Stimulated activated CD8-positive, alpha-beta memory T cell treated with anti-CD3 and anti-CD28 coated beads, Interleukin-7, amount 100 ng/mL, for 4 hours (primary cell): ENCODE measurements at places on chromosomes 3 and 15.

DNA sequence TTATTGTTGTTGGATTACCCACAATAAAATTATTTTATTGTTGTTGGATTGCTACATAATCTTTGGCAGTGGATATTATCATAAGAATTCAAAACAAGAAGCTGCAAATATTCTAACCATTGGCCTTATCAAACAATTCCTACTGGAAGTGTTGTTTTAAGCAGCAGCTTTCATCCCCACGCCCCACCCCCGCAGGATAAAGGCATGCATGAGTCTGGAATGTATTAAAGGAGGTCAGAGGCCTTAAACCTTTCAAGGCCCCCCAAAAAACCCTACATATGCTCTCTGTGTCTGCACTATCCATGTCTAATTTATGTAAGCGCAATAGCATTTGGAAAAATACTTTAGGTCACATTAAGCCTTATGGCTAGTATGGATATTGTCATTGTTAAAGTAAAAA is 23.1 kb downstream of the P3H2 start:
- DNase-seq: no peak

DNA sequence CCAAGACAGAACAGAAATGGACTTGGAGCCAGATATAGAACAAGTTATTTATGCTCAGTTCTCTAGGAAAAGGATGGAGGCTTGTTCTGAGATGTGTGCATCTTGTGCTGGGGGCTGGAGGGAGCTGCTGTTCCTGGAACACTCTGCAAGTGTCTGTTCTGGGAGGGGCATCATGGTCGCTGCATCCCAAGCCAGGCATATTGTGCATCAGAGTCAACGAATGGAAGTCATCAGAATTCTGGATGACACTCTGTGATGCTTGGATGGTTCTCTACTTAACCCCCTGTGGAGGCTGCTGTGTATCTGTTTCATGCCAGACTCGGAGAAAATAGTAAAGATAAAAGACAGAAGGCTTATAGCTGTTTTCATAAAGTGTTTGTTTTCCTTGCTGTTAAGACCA is 34.7 kb downstream of the RPL22L1 start:
- no peak for DNase-seq

- DNase-seq: no peak
These were observed 116.4 kb downstream of the IL5RA start for GRCh38 chr3:2993736-2994135.

GRCh38 chr15:38128341-38128781 is 124.3 kb upstream of the SPRED1 start:
- DNase-seq: no peak

DNA sequence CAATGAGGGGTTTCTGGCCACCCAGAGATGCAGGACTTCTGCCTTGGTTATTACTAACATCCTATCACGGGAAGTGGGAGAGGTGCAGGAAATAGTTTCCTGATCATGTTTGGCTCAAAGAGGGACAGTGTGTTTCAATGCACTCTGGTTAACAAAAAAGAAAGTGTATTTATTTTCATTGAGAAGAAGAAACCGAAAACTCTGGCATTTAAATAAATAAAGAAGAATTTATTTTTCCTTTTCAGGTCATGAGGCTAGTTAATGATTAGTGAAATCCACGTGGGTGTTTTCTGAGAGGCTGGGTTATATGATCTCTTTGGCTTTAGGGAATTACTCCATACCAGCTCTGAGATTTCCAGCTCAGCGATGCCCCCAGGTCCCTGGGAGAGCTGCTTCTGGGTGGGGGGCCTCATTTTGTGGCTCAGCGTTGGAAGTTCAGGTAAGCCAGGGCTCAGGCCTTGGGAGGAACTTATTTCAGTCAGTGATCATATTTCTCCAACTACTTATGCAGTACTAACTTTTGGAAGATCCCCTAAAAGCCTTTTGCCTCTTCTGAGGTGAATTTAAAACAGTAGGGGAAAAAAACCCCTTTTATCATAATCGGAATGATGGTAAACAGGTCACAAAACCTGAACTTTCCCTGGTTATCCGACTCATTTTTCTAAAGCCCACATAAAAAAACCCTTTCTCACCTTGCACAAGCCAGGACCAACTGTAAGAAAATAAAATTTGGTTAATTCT is at the start of gene PLA1A:
Gene PLA1A, plus strand, starts transcription at position 338 of the 741 bp plus-strand sequence. Its CDS starts 29 bp downstream, at position 367.
- DNase-seq: no peak

- DNase-seq: no peak
These were observed 72.5 kb downstream of the TM2D3 start for GRCh38 chr15:101579631-101580163.

GRCh38 chr3:102537123-102537522 is 102.3 kb downstream of the ZPLD1 start:
- no peak for DNase-seq

DNA sequence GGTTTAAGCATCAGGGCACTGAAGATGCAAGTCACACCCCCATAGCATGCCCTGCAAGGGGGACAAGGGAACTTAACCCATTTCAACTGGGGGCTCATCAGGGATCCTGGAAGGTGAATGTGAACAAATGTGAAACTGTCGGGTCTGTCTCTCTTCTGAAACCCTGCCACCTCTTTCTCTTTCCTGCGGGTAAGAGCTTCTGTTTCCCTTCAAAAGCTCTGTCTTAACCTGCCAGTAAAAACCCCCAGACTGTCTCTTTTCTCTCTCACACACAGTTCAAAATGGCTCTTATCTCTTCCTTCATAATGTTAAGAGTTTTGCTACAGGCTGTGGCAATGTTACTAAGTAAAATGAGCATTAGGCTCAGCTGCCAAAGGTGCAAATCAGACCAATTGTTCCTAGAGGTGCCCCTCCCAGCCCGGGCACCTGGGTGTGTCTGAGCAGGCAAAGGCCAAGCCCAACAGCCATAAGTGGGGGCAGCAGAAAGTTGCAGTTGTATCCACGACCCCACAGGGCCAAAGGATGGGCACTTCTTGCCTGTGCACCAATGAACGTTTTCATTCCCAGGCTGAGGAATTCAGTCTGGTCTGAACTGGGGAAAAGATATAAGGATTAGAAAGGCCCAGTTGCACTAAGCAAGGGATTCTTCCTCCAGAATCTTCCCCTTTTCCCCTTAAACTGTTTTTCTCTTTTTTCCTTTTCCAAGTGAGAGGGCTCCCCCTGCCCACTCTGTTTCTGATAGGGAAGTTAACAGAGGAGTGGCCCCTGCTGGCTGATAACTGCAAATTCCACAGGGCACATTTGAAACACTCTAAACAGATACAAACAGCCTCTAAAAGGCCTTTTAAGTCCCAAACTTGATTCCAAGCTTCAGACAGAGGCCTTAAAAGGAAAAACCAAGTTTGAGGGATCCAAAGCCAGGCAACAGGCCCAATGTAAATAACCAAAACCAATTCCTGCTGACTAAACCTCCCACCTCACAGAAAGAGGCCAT is 113.8 kb upstream of the EPHA6 start:
- no peak for DNase-seq

GRCh38 chr3:87336761-87337160 is 60.4 kb upstream of the POU1F1 start:
- DNase-seq: no peak

DNA sequence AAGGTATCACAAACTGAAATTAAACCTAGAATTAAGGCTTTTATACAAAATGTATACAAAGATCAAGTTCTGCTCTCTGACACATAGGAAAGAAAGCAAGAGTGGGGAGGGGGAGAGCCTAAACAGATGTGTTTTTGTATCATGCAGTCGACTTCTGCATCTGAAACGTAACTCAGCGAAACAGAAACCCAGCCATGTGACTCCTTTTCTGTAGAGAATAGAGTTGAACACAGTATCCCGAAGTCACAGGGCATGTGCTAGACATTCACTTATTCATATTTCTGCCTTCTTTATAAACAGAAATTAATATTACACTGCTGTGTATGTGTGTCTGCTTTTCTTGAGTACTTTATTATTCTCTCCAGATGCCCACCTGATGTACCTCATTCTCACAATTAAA is 121.0 kb downstream of the PDZRN3 start:
- DNase-seq: no peak

GRCh38 chr15:74412159-74412558 is 21.6 kb downstream of the SEMA7A start:
- no peak for DNase-seq

DNA sequence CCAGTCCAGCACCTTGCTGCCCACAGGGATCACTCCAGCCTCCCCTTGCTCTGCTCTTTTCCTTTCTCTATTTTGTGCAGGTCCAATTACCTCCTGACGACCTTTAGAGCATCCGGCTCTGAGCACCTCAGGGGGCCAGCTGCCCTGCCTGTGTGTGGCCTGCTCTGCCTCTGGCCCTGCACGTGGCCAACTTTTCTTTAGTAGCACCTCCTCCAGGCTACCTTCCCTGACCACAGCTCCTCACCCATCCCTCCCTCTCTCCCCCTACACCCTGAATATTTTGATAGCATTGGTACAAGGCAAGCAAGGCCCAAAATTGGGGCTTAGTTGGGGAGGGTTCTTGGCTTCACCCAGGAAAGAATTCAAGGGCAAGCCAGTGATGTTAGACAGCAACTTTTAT is 66.9 kb upstream of the PRR20G start:
- no peak for DNase-seq

DNA sequence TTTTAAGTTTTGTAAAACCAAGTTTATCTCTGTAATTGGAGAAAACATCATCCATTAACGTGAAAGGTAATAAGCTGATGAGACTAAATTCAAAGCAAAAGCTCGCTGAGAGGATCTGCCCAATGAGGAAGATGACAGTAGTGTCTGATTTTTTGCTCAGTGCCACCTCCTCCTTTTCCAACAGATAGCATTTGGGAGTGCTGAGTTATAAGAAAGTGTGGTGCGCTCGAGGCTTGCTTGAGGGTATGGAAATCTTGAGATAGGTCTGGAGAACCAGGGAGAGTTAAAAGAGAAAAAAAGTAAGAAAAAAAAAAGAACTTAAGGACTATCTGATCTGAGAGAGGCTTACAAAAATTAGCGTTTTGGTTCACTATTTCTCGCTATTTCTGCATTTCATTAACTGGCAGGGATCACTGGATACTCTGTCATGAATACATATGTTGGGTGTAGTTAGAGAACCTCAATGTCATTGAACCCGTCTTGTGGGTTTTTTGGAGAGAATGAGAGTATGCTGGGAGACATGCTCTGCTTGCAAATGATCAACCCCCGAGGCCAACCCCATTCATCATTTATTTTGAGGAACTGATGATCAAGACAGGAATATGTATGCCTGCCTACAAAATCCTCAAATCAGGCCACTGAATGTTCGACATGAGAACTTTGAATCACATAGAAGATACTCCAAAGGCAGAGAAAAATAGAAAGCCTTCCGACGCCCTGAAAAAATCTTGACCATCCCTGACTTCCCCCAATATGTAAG is 973 bp upstream of the USP13 start:
- DNase-seq: no peak

DNA sequence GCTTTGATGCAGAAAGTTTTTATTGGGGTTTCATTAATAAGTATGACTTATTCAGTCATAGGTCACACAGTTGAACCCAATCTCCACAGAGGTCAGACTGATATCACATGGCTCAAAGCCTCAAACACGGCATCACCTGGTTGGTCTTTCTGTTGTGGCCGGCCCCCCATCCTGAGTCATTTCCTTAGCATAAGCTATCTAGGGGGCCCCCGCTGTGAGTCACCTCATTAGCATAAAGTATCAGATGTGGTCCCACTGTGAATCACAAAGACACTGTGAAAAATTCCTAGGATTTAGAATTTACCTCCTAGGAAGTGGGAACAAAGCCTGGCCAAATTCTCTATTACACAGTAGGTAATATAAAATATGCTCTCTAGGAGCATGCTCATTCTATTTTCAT is 502.2 kb downstream of the PYDC2 start:
- no peak for DNase-seq

- DNase-seq: no peak
These were observed 139.7 kb upstream of the ROPN1 start for GRCh38 chr3:124131580-124131979.

DNA sequence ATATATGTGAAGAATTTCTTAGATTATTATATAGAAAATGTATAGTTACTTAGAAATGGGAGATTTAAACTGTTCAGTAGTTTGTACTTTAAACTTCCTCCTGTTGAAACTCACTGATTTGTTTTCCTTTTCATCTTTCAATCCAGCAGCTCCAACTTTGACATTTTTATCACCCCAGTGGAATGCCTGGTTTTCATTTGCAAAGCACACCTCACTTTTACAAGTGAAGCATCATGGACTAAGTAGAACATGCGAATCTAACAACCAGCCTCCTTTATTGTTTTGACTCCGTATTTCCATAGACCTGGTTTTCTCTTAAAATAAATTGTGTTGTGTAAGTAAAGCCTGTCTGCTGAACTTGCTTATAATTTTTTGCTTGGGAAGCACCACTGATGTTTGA is 97.8 kb upstream of the ROBO2 start:
- DNase-seq: no peak

GRCh38 chr3:157404381-157404780 is 32.3 kb upstream of the PTX3 start:
- DNase-seq: no peak
